ENCODE measurements at places on chromosomes 2 and 18.

DNA sequence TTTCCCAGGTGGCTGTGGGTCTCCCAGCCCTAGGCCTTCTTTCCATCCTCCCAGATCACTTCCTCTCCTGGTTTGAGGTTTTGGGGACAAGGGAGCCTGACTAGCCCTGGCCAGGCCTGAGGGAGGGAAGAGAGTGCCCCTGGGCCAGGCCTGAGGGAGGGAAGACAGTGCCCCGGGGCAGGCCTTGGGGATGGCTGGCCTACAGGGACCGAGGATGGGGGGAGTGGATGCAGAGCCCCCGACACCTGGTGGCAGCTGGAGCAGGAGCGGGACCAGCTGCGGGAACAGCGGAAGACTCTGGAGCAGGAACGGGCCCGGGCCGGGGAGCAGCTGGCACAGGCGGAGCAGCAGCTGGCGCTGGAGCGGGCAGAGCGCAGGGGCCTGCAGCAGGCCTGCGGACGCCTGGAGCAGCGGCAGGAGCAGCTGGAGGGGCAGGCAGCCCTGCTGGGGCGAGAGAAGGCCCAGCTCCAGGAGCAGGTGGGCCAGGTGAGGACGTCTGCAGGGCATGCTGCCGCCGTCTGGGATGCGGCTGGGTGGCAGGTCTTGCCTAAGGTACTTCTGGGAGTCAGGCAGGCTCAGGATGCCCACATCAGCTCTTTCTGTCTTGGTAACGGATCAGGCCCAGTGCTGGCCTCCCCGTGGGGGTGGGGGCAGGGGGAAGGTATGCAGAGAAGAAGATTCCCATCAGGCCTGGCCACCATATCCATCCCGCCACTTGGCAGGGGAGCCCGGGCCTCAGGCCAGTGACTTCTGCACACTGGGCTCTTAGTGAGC is 29.2 kb downstream of the CROCC2 start:
- no peak for DNase-seq

DNA sequence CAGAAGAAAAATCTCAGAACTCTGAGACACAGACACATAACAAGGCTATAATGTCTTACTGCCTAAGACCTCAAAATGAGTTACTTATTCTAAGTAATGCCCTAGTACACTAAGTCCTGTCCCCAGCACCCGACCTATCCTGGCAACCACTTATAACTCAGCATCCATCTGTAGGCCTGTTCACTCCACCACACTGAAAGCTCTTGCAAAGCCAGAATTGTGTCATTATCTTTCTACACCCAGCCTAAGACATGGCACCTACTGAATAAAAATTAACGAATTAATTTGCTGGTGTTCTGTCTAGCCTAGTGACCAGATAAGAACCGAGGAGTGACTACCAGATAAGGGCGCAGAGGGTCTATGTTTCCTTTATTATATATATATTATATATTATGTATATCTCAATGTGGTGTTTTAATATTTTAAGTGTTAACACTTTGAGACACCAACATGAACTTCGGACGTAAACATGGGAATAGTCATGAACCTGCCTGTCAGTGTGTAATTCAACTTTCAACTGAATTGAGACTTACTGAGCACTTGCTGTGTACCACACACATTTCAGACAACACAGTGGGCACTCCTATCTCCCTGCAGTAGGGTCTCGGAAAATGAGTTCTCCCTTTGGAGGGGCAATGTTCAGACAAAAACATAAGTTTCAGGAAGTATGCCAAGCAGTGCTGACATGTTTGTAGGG is 27.7 kb downstream of the TMEM131 start:
- DNase-seq: no peak

- peak; percentile 2 for DNase-seq
Measured at GRCh38 chr2:236309669-236310029, 45.4 kb upstream of the ASB18 start.

GRCh38 chr2:150595803-150596470 is 108.5 kb upstream of the RND3 start:
- DNase-seq: no peak

DNA sequence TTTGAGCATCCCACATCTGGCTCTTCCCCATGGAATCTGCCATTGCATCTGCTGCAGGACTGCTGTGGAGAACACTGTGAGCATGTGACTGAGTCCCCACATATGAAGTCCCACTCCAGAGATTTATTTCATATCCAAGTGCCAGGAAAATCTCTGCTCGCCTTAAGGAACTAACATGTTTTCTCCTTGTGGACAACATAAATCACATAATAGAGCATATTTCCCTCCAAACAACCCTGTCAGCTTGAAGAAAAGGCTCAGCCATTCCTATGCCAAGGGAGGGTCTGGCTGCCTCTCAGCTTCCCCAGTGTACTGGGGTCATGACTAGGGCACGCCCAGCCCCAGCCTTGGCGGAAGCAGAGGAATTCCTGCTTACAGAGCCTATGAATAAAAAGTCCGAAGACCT is 193.7 kb downstream of the DNER start:
- DNase-seq: no peak

DNA sequence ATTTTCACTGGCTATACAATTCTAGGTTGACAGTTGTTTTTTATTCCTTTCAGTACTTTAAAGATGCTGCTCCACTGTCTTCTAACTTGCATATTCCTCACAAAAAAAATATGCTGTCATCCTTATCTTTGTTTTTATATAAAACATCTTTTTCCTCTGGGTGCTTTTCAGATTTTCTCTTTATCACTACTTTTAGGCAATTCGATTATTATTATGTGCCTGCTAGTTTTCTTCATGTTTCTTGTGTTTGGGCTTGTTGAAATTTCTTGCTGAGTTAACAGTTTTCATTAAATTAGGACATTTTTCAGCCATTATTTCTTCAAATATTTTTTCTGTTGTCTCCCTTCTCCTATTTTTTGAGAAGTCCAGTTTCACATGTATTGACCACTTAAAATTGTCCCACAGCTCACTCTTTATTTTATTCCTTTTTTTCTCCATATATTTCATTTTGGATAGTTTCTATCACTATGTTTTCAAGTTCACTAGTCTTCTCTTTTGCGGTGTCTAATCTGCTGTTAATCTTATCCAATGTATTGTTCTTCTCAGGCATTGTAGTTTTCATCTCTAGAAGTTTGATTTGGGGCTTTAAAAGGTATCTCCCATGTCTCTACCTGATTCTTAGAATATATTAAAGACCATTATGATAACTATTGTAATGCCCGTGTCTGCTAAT is 205.1 kb upstream of the SIX3 start:
- no peak for DNase-seq

- DNase-seq: no peak
Measured at GRCh38 chr2:192030289-192030688, 164.4 kb downstream of the TMEFF2 start.

GRCh38 chr2:175574069-175574468 is 392.6 kb upstream of the ATP5MC3 start:
- no peak for DNase-seq

GRCh38 chr2:142502402-142502801 is 371.6 kb upstream of the LRP1B start:
- DNase-seq: no peak

GRCh38 chr2:47033102-47033880 is 117.7 kb upstream of the MCFD2 start:
- DNase-seq: no peak

DNA sequence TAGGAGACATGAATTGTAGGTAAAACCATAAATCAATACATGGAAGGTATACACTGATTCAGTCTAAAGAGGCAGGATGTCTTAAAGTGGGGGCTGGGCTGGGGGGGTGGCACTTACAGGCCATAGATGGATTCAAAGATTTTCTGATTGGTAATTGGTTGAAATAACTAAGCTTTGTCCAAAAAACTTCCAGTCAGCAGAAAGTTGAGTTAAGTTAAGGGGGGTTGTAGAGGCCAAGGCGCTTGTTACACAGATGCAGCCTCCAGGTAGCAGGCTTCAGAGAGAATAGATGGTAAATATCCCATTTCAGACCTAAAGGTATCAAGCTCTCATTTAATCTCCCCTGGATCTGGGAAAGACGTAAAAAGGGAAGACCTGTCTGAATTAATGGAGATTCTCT is 233.6 kb upstream of the NRXN1 start:
- DNase-seq: no peak

GRCh38 chr2:143936848-143937722 is 582.8 kb downstream of the ZEB2 start:
- DNase-seq: peak; percentile 46

- DNase-seq: no peak
Measured at GRCh38 chr2:81979086-81979485, 1674.5 kb upstream of the LRRTM1 start.

GRCh38 chr18:67783196-67783946 is 266.9 kb upstream of the DSEL start:
- no peak for DNase-seq
